ENCODE measurements at places on chromosomes 13 and 19.
A peak's percentile ranks its signal among the peaks of the same experiment; 100 is the strongest.

GRCh38 chr13:21075379-21076249 is 14.2 kb upstream of the LATS2 start:
- no peak for DNase-seq

DNA sequence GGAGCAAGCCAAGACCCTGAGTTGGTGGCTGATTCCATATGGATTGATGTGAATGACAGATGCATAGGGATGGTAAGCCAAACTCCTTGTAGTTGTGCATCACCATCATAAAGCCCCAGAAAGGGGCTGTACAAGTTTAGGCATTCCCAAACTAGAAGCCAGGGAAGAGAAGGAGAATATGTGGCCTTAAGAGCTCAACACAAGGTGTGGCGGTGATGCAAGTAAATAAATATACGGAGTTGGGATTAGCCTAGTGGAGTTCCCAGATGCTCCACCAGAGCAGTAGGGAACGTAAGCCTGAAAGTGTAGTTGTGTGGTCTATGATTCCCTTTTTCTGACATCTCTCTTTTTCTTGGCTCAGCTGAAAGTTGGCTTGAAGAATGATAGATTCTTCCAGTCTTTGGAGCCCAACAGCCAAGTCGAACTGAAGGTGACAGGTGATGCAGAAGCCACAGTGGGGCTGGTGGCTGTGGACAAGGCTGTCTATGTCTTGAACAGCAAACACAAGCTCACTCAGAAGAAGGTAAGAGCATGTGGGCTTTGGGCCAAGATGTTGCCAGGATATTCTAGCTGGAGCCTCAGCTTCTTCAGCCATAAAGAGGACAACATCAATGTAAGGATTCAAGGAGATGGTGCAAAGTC is 30.1 kb downstream of the RDH8 start:
- no peak for DNase-seq

DNA sequence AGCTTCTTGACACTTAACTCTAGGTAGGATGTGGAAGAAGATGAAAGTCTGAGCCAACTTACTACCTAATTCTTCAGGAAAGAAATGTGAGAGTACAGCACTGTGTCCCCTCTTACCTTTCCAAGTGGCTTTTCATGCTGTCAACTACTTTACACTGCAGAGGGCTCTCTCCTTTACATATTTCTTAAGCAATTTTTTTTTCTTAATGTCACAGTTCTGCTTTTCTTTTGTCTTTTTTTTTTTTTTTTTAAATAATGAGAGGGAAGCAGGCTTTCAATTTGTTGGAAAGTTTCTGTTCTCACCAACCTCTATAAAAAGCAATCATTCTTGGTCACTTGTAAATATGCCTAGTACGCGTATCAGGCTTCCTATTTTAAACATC is 212.7 kb upstream of the MIR17HG start:
- no peak for DNase-seq

DNA sequence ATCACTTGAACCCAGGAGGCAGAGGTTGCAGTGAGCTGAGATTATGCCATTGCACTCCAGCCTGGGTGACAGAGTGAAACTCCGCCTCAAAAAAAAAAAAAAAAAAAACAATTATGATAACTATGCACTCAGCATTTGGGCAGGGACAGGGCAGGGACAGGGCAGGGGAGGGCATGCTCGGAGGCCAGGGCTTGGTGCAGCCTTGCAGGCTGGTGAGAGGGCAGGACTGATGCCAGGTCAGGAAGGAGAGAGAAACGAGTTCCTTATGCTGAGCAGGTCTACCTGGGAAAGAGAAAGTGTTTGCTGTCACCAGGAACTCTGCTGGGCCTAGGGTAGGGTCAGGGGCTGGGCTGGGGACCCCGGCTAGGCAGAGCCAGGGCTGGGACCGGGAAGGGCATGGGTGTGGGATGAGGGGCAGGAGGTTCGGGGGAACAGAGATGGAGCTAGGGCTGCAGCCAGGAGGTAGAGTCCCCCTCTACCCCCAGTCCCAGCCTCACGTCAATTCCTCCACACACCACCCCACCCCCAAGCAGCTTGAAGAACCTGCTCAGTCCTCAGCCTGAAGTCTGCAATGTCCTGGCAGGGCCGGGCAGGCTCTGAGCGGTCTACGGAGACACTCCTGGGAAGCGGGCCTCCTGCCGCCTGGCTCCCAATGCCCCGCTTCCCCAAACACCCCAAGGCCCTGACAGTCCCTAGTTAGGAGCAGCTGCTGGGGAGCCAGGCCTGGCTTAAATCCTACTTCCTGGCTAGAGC is 2.8 kb downstream of the FXYD3 start:
- DNase-seq = no peak

DNA sequence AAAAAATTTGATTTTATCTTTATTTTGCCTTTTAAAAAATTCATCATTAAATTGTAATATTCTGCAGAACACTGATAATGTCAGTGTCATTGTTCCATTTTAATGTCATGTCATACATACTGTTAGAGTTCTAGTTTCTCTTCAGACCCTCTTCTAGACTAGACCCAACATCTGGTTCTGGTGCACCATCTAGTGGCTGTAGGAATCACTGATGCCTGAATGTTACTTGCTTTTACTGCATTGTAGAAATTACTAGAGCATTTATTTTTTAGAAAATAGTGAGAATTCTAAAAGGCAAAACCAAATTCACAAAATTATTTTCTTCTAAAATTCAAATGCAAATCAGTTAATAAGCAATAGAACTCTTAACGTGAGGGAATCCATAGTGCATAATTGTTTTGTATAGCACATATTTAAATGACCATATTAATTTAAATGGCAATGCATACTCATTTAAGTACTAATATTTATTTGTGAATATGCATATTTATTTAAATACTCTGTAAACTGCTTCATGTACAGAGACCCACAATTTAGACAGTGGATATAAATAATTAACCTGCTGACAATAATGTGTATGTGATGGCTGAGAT is 425.7 kb downstream of the KLF12 start:
- DNase-seq = peak; percentile 21

GRCh38 chr13:49421391-49421790 is 22.5 kb downstream of the CAB39L start:
- DNase-seq = no peak
